Adrenal gland (tissue), 19 donors: ENCODE measurements at places on chromosomes 5 and 9. TPM values are rescaled to one million over a fixed set of nuclear protein-coding genes. Genes with fewer than 3 reads are reported as not detected.

The FOXD4L3 gene
- not detected for total RNA-seq

- no peak overlapping the region for H3K27ac ChIP-seq
- no peak overlapping the region for H3K4me3 ChIP-seq
- DNase-seq = no peak
- H3K4me1 ChIP-seq = no peaks in the 10 kb centered on the region
- no peaks in the 10 kb centered on the region for H3K36me3 ChIP-seq
These were observed 32.3 kb upstream of the PTGS1 start for GRCh38 chr9:122338536-122338935.

The RNF208 gene
- total RNA-seq = 8.9 TPM

DNA sequence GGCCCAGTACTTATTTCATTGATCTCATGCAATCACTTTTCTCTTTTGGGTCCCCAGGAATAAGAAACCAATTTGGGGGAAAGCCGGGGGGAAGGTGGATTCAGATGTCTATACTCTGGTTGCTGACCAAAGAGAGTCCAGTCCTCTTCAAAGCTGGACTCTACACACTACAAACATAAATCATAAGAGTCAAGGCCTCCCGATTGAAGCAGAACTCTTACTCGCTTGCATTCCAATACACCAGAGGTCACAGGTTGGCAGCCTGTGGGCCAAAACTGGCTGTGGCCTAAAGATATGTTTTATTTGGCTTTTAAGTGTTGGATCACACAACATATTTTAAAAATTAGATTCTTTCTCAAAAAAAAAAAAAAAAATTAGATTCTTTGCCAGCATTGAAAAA is 311.4 kb upstream of the MSX2 start:
- no peaks in the 10 kb centered on the region for H3K36me3 ChIP-seq
- H3K4me3 ChIP-seq = no peak overlapping the region
- H3K27me3 ChIP-seq = peaks cover 23% of the 10 kb centered on the region
- no peak for DNase-seq

DNA sequence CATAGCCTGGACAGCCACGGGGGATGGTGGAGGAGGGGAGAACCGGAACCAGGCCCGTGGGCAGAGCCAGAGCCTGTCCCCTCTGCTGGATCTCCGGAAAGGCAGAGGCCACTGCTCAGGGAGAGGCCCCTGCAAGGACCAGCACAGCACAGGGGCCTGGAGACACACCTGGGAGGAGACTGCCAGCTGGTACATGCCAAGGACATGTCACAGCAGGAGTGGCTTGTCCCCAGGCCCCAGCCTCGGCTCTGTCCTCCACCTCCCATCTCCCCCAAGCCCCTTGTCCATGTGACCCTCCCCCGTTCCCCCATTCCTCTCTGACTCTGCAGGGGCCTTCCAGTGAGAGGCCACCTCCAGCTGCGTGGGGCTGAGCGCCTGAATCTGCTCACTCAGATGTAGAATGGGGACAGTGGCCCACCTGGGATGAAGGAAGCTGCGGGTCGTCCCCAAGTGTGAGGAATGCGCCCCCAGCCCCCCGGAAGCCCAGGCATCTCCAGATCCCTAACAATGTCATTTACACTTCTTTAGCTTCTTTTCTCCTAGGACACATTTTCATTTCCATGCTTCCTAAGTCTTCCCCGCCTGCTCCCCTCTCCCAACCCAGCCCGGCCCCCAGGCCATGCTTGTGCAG is 349.6 kb upstream of the IRX2 start:
- no peak for DNase-seq
- H3K4me1 ChIP-seq = no peaks in the 10 kb centered on the region
- no peaks in the 10 kb centered on the region for H3K27me3 ChIP-seq
- H3K4me3 ChIP-seq = no peak overlapping the region

DNA sequence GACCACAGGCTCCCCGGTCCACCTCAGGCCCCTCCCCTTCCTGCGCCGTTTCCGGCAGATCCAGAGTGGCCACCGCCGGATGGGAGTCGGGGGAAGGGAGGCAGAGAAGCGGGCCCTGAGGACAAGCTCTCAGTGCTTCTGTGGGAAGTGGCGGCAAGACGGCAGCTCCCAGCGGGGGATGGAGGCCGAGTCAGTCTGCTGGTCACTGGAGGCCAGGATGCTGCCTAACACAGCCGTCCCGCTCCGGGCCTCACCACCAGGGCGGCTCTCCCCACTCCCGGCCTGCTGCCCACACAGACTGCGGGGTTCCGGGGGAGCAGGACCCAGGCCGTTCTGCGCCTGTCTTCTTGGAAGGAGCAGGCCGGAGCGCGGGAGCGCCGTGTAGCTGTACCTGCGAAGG is 31.4 kb downstream of the FXN start:
- H3K27ac ChIP-seq = no peak overlapping the region
- DNase-seq = no peak
- no peaks in the 10 kb centered on the region for H3K27me3 ChIP-seq

DNA sequence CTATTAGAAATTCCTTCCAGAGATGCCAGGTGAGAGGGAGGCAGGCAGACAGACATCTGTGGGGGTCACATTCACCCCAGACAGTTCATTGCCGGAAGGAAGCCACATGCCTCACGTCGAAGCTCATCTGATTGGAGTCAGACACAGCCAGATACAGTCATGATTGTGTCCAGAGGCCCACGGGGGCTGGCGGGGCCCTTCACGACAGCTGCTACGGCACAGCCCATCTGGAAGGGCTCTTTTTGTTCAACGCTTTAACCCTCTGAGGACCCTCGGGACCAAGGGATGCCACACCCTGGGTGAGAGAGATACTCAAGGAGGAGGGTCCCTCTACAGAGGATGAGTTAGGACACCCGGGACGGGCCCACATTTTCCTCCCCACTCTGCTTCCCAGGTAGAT is 31.9 kb upstream of the GABRP start:
- H3K4me3 ChIP-seq = no peak overlapping the region
- H3K27me3 ChIP-seq = no peaks in the 10 kb centered on the region
- no peaks in the 10 kb centered on the region for H3K4me1 ChIP-seq
- H3K27ac ChIP-seq = no peak overlapping the region
- no peaks in the 10 kb centered on the region for H3K36me3 ChIP-seq

DNA sequence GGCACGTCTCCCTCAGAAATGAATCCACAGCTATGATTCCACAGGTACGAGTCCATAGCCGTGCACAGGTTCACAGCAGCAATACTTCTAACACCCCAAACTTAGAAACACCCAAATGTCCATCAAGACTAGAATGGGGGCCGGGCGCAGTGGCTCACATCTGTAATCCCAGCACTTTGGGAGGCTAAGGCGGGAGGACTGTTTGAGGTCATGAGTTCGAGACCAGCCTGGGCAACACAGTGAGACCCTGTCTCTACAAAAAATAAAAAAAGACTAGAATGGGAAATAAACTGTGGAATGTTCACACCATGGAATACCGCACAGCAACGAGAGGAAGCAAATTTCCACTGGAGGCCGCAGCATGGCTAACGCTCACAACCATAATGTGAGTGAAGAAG is 4.3 kb upstream of the DOLPP1 start:
- no peaks in the 10 kb centered on the region for H3K27me3 ChIP-seq
- no peak for DNase-seq
- H3K4me3 ChIP-seq = no peak overlapping the region
- peaks cover 9% of the 10 kb centered on the region for H3K4me1 ChIP-seq

DNA sequence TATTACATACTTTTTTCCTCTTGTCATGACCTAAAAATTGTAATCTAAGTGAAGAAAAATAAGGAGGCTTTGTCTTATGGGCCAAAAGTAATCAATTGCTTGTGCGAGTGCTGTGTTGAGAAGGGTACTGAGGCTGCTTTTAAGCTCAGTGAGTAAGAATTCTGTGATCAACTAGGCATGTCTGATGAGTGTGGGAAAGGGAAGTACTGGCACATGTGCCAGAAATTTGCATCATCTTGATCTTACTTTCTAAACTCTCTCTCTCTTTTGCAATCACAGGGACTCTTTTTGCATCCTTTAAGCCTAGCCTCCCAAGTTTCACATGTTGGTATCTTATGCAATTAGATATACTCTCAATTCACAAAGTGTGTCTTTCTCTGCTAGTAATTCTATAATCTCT is 329.9 kb downstream of the KIF4B start:
- no peaks in the 10 kb centered on the region for H3K27me3 ChIP-seq
- no peak overlapping the region for H3K27ac ChIP-seq
- no peak for DNase-seq

The TMEM174 gene
- total RNA-seq = not detected

DNA sequence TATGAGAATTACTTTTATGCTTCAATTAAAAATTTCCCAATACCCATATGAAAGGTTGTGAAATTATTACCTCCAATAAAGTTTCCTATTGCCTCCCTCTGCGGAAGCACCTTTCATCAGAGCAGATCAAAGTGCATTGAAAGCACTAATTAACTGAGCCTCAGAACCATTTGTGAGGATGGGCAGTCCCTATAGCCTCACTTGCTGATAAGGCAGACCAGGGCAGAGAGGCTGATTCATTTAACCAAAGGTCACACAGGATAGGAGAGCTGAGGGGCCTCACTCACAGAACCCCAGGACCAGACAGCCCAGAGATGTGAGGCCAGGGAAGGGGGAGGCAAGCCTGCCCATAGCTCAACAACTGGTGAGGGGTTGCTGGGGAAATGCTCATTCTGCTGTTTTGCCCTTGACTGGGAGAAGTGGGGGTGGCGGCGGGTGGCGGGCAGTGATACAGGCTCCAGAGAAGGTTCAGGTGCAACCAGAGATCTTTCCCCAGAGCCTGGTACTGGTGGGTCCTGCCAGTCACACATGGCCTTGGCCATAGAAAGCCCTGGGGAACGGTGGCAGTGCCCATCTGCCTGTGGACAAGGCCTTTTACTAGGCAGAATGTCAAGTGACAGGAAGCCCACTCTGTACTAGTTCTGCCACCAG is 57.9 kb downstream of the MACROH2A1 start:
- no peaks in the 10 kb centered on the region for H3K27me3 ChIP-seq
- H3K36me3 ChIP-seq = peaks cover 88% of the 10 kb centered on the region
- no peaks in the 10 kb centered on the region for H3K4me1 ChIP-seq
- no peak overlapping the region for H3K27ac ChIP-seq
- H3K4me3 ChIP-seq = no peak overlapping the region

The OTULIN gene
- 23.7 TPM for total RNA-seq

The SELENOP gene
- 1,211 TPM for total RNA-seq

The SHISAL2B gene
- total RNA-seq = not detected

DNA sequence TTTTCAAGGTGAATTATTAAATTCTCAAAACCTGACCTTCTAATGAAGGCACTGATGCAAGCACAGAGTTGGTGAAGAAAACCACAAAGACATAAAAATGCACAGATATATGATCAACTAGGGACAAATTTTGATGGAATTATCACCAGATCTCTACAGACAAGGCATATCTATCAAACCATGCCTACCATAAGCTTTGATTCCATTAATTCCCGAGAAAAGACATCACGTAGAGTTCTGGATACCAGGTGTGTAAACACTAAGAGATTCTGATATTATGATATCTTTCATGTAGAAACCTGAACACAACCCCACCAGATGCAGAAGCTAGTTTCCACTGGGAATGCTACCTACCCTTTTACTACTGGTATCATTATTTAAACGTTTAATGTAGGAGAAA is 140.6 kb downstream of the SLF1 start:
- no peaks in the 10 kb centered on the region for H3K27me3 ChIP-seq
- no peaks in the 10 kb centered on the region for H3K36me3 ChIP-seq
- H3K27ac ChIP-seq = no peak overlapping the region
- no peak for DNase-seq
- H3K4me1 ChIP-seq = no peaks in the 10 kb centered on the region

DNA sequence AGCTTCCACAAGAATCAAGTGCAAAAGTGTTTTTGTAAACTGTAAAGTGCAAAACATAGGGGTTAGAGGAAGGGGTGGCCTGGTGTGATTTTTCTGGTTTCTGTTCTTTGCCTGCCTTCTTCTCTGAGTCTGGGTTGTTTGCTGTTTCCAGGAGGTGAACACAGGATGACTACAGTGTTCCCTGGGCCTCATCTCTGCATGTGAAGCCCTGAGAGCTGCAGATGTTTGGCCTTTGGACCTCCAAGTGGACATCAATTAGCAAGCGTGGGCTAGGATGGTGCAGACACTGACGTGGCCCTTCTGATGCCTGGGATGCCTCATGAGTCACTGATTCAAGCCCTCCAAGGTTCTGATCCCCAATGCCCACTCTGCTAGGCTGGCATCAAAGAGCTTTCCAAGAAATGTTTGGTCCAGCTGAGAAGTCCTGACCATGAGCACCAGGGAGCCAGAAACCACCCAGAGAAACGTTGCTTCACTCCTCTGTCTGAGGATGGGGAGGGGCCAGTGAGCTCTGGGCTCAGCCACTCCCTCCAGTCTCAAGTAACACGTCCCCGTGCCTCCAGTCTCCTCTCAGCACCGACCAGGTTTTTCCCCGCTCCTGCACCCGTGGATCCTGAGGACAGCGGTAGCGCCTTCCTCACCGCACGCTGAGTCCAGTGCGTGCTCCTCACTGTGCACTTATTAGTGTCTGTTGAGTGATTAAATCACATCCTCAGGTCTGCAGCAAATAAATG is 7.6 kb downstream of the IL9 start:
- H3K27ac ChIP-seq = no peak overlapping the region
- H3K36me3 ChIP-seq = no peaks in the 10 kb centered on the region
- H3K27me3 ChIP-seq = peaks cover 8% of the 10 kb centered on the region
- H3K4me1 ChIP-seq = no peaks in the 10 kb centered on the region
- H3K4me3 ChIP-seq = no peak overlapping the region
- DNase-seq = no peak

- DNase-seq = no peak
- H3K27me3 ChIP-seq = no peaks in the 10 kb centered on the region
- H3K4me1 ChIP-seq = no peaks in the 10 kb centered on the region
- H3K36me3 ChIP-seq = no peaks in the 10 kb centered on the region
- no peak overlapping the region for H3K27ac ChIP-seq
These were observed 2.0 kb downstream of the LCN9 start for GRCh38 chr9:135664801-135665794.

The PCDHGC4 gene
- total RNA-seq = 1.1 TPM

- H3K4me3 ChIP-seq = no peak overlapping the region
- no peak for DNase-seq
- no peaks in the 10 kb centered on the region for H3K4me1 ChIP-seq
- H3K36me3 ChIP-seq = no peaks in the 10 kb centered on the region
- H3K27me3 ChIP-seq = no peaks in the 10 kb centered on the region
These were observed 198.6 kb upstream of the HMHB1 start for GRCh38 chr5:143613329-143613728.

GRCh38 chr9:136629879-136630661 is 32.6 kb upstream of the EGFL7 start:
- H3K27me3 ChIP-seq = no peaks in the 10 kb centered on the region
- H3K4me1 ChIP-seq = peaks cover 9% of the 10 kb centered on the region
- no peak for DNase-seq
- no peaks in the 10 kb centered on the region for H3K36me3 ChIP-seq
- no peak overlapping the region for H3K4me3 ChIP-seq
- no peak overlapping the region for H3K27ac ChIP-seq

GRCh38 chr9:136170006-136170901 is 34.7 kb downstream of the LHX3 start:
- no peak overlapping the region for H3K4me3 ChIP-seq
- peak; percentile 51 for DNase-seq
- H3K4me1 ChIP-seq = no peaks in the 10 kb centered on the region

DNA sequence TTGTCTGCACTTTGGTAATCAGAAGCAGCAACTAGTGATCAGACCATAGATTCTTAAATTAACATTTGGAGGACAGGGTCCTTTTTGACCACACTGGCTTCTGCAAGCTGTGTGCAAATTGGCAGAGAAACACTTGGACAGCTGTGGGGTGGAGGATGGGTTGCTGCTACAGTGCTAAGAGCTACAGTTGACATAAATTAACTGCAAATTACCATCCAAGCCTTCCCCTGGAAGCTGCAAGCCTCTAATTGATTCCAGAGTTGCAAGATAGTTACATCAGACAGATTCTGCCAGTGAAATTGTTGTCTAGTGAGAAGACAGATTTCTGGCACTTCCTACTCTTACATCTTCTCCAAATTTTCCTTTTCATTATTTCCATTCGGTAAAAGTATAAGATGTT is 517.7 kb downstream of the DIRAS2 start:
- H3K36me3 ChIP-seq = no peaks in the 10 kb centered on the region
- H3K4me1 ChIP-seq = no peaks in the 10 kb centered on the region
- no peak overlapping the region for H3K27ac ChIP-seq

The NR5A1 gene
- 279 TPM for total RNA-seq
